ENCODE measurements at places on chromosomes 1 and 21. TPM values are rescaled to one million over a fixed set of nuclear protein-coding genes. Genes with fewer than 3 reads are reported as not detected.

DNA sequence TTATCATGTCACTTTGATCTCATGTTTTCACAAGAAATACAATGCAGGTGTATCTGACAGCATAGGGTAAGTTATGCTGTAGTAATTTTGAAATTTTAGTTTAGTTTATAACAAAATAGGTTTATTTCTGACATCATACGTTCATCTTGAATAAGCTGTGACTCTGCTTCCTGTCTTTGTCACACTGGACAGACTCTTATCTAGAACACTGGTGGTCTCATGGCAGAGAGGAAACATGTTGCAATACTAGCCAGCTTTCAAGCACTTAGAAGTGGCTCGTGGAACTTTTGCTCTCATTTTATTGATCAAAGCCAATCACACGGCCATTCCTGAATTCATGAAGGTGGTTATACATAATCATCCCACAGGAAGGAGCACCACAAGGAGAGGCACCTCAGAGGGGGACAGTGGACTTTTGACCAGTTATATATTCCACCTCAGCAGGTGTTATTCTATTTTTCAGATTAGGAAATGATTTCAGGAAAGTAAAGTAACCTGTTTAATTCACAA, 46.5 kb downstream of the CYP2J2 start:
- no peak for DNase-seq

The AGL gene
- total RNA-seq, result 4.4 TPM

The TMEM269 gene
- not detected for total RNA-seq

- DNase-seq, result no peak
Observed at GRCh38 chr1:222046684-222047263, 304.9 kb upstream of the DUSP10 start.

DNA sequence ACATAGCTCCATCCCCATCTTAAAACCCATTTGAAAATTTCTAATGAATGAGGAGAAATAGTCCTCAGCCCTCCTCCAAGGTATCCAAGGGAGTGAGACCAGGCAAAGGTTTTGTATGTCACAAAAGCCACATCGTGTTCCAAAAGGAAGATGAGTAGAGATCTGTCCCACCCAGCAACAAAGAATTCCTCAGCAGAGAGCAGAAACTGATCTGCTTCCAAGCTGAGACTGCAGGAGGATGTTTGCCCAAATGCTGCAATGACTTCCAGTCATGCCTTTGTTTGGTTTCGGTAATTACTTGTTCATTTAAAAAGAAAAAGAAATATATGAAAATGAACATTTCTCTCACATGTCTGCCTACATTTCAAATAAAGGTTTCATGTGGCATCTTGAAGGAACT, 186.9 kb downstream of the SETD4 start:
- no peak for DNase-seq

DNA sequence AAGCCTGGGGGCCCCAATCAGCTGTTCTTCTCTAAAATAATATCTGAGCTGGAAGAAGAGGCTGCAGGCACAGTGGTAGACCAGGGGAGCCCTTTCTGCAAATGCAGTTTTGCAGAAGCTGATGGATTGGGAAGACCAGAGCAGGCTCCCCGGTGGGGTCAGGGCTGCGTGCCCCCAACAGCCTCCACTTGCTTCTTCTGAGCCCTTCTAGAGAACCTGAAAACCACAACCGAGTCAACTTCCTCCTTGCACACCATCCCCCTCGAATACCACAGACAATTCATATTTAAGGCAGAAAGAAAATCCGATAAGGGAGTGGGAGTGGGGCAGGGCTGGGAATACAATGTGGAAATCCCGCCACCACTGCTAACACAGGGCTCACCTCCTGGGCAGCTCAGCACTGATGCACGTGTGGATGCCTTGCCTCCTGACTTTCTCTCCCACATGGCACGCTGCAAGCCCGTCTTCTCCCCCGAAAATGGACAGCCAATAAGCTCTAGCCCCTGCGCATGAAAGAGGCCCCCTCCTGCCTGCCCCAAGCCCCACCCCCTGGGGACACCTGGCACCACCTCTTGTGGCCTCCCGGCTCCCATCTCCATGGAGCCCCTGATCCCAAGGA, 25.4 kb upstream of the ALDH4A1 start:
- no peak for DNase-seq

- no peak for DNase-seq
Observed at GRCh38 chr1:37237948-37238347, 203.6 kb upstream of the GRIK3 start.

- DNase-seq, result no peak
Observed at GRCh38 chr1:20930427-20930826, 143.3 kb upstream of the HP1BP3 start.

DNA sequence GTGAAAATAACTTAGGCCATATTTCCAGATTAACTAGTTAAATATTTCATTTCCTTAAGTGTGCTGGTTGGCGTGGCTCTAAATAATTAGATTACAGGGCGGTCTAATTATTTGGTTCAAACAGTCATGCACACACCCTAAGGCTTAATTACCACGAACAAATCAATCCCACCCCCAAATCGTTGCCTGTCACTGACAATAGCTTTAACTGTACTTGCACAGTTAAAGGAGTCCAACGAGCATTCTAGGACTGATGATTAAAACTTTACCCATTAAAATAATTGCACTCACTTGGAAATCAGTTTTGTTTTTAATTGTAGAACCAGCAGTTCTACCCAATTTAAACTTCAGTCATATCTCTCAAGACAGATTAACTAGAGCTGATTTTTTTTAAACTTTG, 1.5 kb upstream of the POU2F1 start:
- DNase-seq, result no peak

- DNase-seq, result peak; percentile 95
Observed at GRCh38 chr1:158149577-158150269, 31.0 kb upstream of the CD1D start.

DNA sequence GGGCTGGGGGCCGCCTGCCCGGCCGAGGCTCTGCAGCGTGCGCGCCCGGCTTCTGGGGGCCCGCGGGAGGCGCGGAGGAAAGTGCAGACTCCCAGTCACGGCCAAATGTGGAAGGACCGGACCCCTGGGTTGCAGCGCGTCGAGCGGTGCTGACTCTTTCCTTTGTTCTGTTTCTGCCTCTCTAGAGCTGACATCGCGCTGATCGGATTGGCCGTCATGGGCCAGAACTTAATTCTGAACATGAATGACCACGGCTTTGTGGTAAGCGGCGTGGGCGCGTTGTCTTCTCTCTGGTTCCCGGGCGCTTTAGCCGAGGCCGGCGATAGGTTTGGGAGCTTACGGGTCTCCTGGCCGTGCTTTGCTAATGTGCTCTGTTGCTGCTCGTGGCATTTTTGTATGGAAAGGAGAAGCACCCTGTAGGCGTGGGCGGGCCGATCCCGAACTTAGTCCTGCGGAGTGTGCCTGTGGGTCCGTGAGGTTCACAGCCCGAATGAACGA, 629 bp downstream of the PGD start:
- DNase-seq, result peak; percentile 42

DNA sequence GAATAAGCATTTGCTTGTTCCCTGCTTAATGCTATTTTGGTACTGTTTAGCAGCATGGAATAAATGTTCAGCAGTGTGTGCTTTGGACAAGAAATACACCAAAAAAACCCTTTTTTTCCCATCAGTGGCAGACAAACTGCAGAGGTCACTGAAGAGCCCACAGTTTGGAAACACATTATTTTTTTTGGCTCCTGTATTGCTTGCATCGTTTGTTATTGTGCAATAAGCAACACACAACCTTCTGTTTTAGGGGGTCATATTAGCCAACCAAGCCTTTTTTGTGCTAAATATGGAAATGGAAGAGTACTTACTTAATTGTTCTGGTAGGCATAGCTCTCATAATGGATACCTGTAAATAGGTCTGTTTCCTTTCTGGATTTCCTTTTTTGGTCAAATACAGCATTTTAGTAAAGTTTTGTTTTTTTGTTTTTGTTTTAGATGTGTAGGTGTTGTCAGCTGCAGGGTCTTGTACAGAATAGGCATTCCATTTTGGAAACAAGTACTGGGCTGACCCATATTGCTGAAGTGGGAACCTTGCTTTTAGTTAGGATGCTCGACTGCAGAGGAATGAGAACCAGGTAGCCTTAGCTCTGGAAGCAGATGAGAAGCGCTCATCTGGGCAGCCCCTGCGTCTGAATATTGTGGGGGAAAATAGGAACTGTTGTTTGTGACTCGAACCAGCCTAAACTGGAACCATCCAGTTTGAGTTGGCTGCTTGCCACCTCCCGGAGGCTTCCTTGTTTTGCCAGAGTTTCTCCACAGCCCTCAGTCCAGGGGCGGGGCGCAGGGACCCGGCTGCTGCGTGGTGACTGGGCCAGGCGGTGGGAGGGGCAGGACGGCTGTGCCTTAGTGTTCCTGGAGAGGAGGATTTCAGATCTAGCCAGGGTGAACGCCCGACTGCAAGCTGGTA, 38.4 kb downstream of the SPEN start:
- peak; percentile 95 for DNase-seq

GRCh38 chr21:32543975-32544374, 41.3 kb downstream of the TCP10L start:
- DNase-seq, result no peak

The SPRR2F gene
- total RNA-seq, result not detected

The SERPINC1 gene
- 0.34 TPM for total RNA-seq

The OR6K3 gene
- not detected for total RNA-seq

- no peak for DNase-seq
Observed at GRCh38 chr1:11796036-11796828, 9.5 kb downstream of the MTHFR start.

DNA sequence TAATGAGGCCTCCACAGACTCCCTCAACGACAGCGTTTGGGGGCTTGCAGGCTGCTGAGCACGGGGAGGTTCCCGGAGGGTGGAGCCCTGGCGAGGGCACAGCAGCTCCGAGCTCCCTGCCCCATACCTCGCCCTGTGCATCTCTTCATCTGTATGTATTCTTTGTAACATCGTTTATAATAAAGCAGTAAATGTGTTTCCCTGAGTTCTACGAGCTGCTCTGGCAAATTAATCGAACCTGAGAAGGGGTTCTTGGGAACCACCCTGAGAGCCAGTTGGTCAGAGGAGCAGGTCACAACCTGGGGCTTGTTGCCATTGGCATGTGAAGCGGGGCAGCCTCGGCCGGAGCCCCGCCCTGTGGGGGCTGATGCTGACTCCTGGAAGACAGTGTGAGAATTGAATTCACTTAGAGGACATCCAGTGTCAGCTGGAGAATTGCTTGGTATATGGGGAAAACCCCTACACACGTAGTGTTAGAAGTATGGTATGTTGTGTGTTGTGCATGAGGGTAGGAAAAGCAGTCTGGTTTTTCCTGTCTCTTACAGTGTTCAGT, 11.5 kb downstream of the SLC37A1 start:
- DNase-seq, result peak; percentile 28

DNA sequence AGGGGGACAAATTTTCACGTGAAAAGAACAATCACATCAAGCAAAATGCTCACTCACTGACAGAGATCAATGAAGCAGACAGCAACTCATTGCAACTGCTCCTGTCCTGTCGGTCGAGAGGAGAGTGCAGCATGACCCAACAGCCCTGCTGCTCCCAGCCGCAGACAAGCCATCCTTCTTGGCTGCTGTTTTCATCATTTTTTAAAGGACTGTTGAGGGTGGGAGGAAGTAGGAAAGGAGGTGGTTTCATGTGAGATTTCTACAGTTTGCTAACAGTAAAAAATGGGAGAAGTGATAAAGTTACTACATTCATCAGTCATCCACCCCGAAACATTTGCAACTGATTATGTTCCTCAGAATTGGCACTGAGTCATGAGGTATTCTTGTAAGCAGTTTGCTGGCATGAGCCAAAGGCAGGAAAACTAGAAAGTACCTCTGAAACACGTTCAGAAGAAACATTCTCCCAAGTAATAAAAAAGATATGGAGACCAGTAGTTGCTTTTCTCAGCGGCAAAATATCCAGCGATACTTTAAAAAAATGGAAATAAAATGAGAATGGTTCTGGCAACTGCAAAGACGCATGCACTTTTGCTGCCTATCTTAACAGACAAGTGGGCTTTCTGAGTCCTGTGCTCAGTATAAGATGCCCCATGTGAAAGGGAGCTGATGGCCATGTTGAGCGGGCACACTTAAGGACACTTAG, 72.0 kb upstream of the CLDN14 start:
- no peak for DNase-seq

DNA sequence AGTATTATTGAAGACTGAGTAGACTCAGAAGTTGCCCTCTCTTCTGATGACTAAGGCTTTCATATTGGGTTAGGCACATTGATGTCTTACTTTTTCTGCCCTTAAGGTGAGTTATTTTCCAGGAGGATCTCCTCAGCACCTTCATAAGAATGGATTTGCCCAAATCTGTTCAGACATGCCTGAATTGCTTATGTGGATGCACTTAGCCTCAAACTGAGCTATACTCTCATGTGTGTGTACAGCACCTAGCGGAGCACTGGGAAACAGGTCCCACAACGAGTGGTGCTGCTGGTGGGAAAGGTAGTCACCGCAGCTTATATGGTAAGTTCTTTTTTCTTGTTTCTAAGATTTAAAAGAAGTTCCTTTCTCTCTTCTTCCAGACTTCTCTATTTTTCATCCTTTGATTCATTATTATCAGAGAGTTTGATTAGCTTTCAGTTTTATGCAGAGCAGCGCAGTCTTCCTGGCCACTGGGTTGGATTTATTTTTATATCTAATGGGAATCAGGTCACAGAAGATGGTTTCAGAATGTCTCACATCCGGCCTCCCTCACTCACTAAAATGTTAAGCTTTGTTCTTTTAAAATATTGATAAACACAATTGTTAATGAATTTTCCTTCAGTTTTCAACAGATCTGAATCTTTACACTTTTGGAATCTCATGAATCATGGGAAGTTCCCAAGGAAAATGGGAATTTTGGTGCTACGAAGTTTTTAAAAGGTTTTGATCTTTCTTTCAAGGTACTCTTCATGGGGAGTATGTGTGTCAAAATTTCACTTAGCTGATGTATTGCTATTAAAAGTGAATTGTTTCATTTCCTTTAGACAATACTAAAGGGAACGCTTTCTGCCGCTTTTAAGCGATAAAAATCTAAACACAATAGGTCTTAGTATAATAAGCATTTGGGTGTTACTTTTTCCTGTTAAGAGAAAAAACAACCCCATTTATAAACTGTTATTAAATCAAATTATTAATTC, 58.5 kb downstream of the EXTL2 start:
- DNase-seq, result peak; percentile 43

GRCh38 chr1:185468626-185469025, 151.6 kb upstream of the IVNS1ABP start:
- DNase-seq, result no peak

DNA sequence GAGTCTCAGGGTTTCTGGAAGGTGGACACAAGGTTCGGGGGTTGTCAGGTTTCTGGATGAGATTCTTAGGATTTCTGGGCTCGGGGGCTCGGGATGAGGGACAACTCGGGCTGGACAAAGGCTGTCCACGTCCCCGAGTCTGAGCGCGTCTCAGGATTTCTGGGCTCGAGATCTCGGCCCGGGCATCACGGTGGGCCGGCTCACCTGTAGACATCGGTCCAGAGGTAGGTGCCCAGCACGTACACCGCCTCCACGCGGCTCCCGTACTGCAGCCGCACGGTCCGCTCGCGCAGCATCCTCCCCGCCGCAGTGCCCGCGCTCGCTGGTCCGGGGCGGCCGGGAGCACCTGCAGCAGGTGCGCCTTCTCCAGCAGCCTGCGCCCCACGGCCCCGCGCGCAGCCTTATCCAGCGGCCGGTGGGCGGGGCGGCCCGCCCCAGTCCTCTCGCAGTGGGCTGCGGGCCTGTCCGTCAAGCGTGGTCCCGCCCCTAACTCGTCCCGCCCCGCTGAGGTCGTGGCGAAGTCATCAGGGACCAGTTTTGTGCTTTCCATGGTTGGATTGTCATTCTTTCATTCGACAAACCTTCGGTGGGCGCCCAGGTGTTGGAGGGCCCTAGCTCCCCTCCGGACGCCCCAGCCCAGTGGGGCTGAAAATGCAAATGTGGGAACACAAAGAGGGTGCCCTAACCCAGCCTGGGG, at the start of gene PADI2:
TSS of gene PADI2 (minus strand) at position 376 of the 697 bp plus-strand sequence. CDS start at position 296, 80 bp downstream.
- DNase-seq, result no peak

GRCh38 chr1:3052501-3052900, 16.5 kb upstream of the PRDM16 start:
- no peak for DNase-seq

GRCh38 chr1:115677182-115677555, 35.4 kb downstream of the VANGL1 start:
- DNase-seq, result no peak
